ENCODE measurements at places on chromosomes 2 and 18.
A peak's percentile ranks its signal among the peaks of the same experiment; 100 is the strongest.

DNA sequence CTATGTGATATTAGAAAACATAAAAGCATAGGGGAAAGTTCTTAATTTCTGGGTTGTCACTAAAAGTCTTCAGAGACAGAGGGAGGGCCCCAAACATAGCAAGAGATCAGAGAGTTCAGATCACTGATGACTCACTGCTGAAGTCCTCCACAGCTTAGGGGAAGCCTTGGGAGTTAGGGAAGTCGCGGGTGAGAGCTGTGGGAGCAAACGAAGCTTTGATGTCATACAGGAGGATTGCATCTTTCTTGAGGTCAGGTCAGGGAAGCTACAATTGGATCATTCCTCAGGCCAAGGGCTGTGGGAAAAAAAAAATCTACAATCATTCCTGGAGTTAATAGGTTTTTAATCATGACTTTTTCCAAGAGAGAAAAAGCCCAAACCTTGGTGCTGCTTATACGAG lies 96.2 kb downstream of the COPS8 start:
- DNase-seq = no peak

GRCh38 chr18:31773774-31774476 lies 13.2 kb upstream of the SLC25A52 start:
- no peak for DNase-seq

- no peak for DNase-seq
These were observed 598.5 kb downstream of the CNTNAP5 start for GRCh38 chr2:124623560-124623959.

- peak; percentile 25 for DNase-seq
These were observed 43.3 kb downstream of the NFATC1 start for GRCh38 chr18:79438898-79439627.

DNA sequence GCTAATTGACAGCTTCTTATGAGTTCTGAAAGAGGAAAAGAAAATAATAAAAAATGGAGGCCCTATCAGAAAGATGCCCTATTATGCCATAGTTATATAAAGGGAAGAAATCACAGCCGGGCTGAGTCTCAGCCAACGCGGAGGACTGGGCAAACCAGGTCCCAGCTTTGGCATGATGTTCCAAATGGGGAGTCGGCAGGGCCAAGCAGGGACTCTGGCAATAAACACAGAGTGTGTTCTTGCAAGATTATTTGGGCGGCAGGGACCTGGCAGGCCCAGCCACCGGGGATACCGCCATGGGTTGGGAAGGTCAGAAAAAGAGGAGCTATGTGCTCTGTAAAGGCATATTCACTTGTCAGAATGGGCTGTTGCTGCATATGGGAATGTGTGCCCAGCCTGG lies 694.9 kb downstream of the BCL11A start:
- DNase-seq = no peak

Measured in CD4-positive, alpha-beta T cell treated with Interleukin-1 beta for 1 hour (primary cell).